ENCODE measurements at places on chromosomes 12 and 14.
A peak's percentile ranks its signal among the peaks of the same experiment; 100 is the strongest.

- no peak for DNase-seq
Observed at GRCh38 chr12:38736821-38737220, 168.6 kb downstream of the CPNE8 start.

DNA sequence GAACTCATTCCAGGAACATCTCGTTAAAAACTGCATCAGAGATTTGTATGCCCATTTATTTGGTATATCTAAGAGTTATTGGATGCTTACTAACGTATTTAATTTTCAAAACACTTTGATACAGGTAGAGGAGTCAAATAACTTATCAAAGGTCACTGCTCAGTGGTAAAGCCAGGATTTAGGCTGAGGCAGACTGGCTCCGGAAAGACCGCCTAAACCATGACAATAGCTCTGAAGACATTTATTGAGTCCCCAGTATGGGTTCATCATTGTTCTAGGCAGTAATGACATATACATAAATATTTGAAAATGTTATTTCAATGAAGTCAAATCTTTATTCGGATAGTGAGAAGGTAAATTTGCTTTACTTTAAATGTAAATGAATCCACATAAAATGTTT, 30.3 kb downstream of the WBP11 start:
- DNase-seq: no peak

- DNase-seq: peak; percentile 57
Observed at GRCh38 chr12:120640861-120641833, 721 bp downstream of the CABP1 start.

GRCh38 chr12:116604178-116604895, 45.2 kb downstream of the MAP1LC3B2 start:
- no peak for DNase-seq

GRCh38 chr14:35965400-35965799, 139.3 kb downstream of the BRMS1L start:
- DNase-seq: no peak

GRCh38 chr12:113119980-113120669, 15.4 kb downstream of the RASAL1 start:
- DNase-seq: no peak

GRCh38 chr14:68273413-68273812, 453.8 kb downstream of the RAD51B start:
- no peak for DNase-seq

DNA sequence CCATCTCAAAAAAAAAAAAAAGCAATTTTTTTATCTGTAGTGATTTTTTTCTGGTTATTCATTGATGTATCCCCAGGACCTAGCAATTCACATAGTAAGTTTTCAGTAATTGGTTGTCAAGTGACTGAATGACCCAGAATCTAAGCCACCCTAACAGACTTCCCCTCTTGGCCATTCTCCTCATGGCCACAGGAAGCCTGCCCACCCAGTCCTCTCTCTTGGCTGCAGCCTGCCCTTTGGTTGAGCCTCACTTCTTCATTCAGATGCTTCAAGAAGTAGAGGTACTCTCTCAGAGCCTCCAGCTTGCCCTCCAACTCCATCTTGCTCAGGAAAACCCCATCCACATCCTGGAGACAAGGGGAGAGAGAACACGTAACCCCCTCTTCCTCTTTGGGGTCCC, 2.8 kb downstream of the KRT78 start:
- no peak for DNase-seq

- no peak for DNase-seq
Observed at GRCh38 chr12:132083614-132083940, 60.5 kb downstream of the DDX51 start.

DNA sequence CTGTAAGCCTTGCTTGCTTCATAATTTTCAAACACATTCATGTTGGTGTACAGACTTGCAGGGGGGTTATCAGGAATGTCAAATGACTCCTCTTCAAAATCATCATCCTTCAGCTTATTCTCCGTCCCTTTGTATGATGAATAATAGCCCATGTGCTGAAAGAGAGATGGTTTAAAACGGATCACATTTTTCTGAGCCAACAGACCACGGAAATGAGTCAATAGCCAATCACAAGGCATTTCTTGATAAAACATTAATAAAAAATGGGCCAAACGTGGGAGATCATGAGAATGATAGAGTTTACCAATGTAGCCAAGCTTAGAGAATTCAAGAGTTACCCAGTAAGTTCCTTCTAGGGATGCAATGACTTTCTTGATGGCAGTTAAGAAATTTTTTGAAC, 105.5 kb downstream of the NTS start:
- DNase-seq: no peak

DNA sequence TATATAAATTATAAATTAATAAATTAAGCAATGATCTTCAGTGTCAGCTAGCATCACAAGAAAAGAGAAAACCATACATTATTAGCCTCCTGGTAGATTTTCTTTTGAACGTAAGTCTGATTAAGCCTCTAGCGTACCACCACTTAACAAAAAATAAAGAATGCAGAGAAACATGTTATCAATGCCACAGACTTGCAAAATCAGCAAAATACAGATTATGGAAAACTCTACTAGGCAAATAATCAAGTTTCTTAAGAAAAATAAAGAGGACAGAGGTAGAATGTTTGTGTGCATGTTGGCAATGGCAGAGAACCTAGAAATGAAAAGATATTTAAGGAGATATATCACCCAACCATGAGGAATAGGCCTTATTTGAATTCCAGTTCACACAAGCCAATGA, 8.4 kb upstream of the SRRM4 start:
- no peak for DNase-seq

GRCh38 chr12:82440885-82441284, 82.6 kb downstream of the METTL25 start:
- no peak for DNase-seq

- DNase-seq: no peak
Observed at GRCh38 chr14:35196571-35196970, 74.2 kb downstream of the PRORP start.

DNA sequence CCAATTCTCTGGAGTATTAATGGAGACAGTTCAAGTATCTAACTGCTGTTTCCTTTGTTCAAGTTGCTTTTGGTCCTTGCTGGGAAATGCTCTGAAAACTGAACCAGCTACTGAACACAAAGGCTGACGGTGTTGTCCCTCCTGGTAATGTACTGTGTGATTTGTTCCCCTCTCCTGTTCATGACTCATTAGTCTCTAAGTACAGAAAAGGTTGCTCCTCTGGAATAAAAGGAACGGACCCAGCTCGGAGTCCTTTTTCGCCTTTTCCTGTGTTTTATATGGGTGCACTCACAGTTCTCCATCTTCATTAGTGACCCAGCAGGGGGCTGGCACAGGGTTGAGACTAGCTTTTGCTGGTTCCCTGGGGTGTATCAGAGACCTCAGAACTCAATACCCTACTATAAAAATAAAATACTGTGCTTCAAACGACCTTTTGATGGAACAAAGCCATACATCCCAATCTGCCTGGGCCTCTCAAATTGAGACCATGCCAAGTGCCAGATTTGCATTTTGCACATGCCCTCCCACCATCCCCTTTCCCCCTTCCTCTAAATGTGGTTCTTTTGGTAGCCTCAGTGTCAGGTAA, 269.7 kb downstream of the RAD51B start:
- DNase-seq: peak; percentile 48

DNA sequence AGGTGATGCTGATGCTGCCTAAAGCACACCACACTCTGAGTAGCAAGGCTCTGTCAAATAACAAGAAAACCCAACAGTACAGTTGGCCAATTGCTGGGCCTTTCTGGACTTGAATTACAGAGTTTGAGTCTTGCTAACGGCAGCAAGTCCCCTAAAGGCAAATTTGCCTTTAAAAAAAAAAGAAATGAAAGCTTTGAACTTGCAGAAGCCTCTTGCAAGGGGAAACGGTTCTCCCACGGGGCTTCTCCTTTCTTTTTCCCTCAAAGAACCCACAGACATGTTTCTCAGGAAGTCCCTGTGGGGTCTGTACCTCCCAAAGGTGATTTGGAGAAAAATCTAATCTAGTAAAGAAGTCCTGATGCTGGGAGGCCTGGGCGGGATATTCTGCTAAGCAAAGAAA, 191.3 kb upstream of the MYL2 start:
- DNase-seq: no peak

- peak; percentile 7 for DNase-seq
Observed at GRCh38 chr14:35861204-35861868, 35.2 kb downstream of the BRMS1L start.

DNA sequence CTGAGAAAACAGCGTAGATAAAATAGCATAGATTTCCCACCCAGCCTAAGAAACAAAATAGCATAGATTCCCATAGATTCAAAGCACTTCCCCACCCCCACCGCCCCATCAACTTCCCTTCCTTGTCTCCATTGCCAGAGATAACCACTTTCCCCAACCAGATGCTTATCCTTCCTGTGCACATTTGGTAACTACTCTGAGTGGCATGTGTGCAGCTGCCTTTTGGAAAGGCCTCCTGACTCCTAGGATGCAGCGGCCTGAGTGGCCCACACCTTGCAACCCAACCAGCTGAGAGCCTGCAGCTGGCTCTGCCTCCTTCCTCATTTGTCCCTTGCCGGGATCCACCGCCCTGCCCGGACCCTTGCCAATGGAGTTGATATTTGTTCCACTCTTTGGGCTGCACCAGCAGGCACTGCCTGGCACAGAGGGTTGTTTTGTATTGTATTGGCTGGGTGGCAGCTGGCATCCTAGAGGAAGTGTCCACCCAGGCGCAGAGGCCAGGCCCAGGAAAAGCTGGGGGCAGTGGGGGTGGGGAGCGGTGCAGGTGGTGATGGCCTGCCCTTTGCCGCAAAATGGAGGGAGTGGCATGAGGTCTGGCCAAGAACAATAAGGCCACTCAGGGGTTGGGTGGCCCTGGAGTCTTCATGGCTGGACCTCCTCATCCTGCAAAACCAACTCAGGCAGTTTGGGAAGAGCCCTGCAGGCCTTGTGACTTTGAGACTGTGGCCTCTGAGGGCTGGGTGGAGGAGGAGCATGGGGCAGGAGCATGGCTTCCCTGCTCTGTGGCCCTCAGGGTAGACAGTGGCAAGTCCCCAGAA, 4.9 kb downstream of the SLC48A1 start:
- DNase-seq: no peak

DNA sequence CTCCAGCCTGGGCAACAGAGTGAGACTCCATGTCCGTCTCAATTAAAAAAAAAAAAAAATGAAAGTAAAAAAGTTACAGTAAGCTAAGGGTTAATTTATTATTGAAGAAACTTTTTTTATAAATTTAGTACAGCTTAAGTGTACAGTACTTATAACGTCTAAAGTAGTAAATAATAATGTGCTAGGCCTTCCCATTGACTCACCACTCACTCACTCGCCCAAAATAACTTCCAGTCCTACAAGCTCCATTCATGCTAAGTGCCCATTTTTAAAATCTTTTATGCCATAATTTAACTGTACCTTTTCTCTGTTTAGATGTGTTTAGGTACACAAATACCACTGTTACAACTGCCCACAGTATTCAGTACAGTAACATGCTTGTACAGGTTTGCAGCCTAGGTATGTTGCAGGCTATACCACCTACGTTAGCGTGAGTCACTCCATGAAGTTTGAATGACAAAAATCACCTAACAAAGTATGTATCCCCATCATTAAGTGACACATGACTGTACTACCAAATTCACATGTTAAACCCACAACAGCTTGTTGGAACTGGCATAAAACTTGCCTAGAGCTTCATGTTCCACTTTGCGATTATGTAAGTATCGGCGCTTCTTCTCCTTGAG, 10.7 kb downstream of the KANSL2 start:
- DNase-seq: peak; percentile 13

DNA sequence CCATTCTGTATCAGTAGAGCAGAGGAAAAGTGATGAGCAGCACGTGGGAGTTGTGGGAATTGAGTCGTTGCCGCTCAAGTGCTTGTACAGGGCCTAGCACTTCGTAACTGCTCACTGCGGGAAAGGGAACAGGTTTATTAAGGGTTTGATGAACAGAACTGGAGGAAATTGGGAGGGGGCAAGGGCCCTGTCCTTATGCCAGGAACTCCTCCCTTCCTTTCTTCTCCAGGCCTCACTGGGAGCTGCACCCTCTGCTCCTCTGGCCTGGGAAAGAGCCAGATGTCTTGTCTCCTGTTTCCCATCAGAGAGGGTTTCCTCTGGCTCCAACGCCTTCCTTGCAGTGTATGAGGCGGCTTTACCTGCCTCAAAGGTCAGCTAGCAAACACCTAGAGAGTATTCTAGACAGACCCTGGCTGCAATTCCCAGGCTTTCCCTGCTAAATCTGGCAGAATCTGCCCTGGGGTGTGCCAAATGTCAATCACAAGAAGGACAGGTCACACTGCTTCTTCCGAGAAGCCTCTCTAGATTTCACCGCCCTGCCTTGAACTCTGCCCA, 78.4 kb downstream of the NTF3 start:
- no peak for DNase-seq

- peak; percentile 47 for DNase-seq
Observed at GRCh38 chr12:1297639-1298175, 296.7 kb downstream of the FBXL14 start.

GRCh38 chr12:131986361-131986760, 36.6 kb downstream of the EP400 start:
- DNase-seq: no peak

GRCh38 chr14:35257809-35258208, 34.4 kb upstream of the PSMA6 start:
- peak; percentile 75 for DNase-seq

DNA sequence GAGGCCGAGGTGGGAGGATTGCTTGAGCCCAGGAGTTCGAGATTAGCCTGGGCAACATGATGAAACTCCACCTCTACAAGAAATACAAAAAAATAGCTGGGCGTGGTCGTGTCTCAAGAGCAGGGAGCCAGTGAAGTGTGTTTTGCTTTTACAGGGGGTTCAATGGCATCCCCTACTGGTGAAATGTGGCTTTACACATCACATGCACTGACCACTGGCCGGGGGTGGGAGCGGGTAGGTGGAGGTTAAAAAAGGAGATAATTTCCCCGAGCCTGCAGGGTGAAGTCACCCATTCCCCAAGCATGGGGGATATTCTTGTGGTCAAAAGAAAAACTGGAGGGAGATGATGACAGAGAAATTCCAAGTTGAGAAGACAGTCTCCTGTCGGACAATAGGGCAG, 63.6 kb upstream of the PWP1 start:
- DNase-seq: peak; percentile 50

- peak; percentile 57 for DNase-seq
Observed at GRCh38 chr14:101962503-101962874, 1.9 kb upstream of the DYNC1H1 start.
